ENCODE measurements at places on chromosomes 6 and 20.

GRCh38 chr6:33985313-33985751, 160.6 kb downstream of the GRM4 start:
- DNase-seq = no peak

- no peak for DNase-seq
Measured at GRCh38 chr6:8627085-8627861, 191.9 kb upstream of the SLC35B3 start.

DNA sequence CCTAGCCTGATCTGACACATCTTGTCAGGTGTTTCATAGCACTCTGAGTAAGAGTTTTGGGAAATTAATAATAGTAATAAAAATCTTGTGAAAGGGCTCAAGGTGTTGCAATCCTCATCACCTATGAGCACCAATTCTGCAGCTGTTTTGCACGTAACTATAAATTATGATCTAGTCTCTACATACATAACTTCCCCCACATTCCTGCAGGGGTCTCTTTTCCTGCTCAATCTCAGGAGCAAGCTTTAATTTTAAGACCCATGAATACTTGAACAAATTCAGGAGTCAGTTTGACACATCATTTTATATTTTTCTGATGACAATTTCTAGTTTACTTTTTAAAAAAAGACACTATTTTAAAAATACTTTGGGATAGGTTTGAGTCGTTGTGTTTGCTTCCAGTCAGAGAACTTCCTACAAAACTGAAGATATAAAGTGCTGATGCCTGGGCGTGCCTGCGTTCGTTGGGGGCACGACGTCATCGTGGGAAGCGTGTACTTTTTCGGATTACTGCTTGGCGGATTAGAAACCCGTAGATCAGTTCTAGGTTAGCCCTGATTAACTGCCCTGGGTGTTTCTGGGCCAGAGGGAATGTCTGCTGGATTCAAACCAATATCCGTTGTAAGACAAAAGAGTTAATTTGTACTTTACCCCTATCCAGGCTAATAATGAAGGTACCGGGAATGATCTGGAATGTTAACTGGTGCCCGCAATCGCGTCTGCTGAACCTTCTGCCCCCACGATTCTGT, 1.0 kb upstream of the E2F3 start:
- no peak for DNase-seq

GRCh38 chr6:76351275-76351674, 278.8 kb upstream of the IMPG1 start:
- DNase-seq = no peak

- no peak for DNase-seq
Measured at GRCh38 chr20:44696315-44696714, 18.9 kb upstream of the CCN5 start.

- DNase-seq = no peak
Measured at GRCh38 chr6:26092443-26092842, 5.2 kb downstream of the HFE start.

GRCh38 chr6:19827247-19827646, 9.9 kb upstream of the ID4 start:
- no peak for DNase-seq

DNA sequence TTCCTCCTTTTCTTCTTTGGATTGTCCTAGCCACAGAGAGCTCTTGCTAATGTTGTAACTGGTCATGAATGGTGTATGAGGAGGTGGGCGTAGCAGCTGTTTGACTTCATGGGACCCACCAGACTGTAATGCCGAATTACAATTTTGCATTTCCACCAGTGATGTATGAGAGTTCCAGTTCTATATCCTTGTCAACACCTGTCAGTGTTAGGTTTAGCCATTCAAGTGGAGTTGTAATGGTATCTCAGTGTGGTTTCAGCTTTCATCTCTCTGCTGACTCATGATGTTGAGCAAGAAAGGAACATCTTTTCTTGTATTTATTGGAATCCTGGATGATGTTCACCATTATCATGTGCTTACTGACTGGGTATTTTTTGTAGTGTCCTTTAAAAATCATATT, 5.1 kb downstream of the IGF2R start:
- no peak for DNase-seq

DNA sequence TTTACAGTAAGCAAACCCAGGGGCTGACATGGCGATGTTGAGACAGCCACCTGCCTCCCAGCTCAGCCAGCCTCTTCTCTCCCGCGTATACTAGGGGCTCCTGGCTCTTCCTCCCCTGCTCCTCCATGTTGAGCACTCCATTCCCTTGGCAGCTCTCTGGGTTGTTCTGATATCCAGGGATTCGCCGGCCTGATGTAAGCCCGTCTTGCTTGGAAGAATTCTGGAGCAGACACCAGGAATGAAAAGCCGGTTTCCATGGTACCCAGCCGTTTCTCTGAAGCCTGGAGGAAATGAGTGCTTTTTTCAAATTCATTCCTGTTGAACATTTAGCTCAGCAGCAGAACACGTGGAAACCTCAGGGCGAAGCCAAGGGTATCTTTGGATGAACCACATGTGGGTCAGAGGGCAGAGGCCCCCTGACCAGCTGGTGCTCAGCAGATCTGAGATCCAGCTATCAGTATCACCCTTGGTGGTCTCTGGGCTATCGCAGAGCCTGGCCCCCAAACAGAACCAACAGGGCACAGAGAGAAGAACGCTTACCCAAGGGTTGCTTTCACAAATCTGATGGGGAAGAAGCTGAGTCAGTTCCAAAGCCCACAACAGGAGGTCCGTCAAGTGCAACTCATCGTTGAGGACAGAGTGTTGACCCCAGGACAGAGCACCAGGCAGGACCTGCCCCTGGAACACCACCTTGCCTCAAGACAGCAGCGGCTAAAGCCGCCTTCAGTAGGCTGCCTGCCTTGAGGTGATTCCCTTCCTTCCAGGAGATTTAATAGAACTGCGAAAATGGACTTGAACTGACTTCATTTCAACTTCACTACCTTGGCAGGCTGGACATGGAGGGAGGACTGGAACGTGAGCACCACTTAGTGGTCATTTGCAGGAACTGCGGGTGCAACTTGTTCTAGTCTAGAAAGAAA, 96.1 kb upstream of the RIN2 start:
- peak; percentile 5 for DNase-seq

- no peak for DNase-seq
Measured at GRCh38 chr6:103699769-103700168, 1160.0 kb downstream of the HACE1 start.

GRCh38 chr6:130900913-130901312, 73.7 kb downstream of the SMLR1 start:
- no peak for DNase-seq

- DNase-seq = no peak
Measured at GRCh38 chr20:62304331-62305148, 1.7 kb downstream of the ADRM1 start.

DNA sequence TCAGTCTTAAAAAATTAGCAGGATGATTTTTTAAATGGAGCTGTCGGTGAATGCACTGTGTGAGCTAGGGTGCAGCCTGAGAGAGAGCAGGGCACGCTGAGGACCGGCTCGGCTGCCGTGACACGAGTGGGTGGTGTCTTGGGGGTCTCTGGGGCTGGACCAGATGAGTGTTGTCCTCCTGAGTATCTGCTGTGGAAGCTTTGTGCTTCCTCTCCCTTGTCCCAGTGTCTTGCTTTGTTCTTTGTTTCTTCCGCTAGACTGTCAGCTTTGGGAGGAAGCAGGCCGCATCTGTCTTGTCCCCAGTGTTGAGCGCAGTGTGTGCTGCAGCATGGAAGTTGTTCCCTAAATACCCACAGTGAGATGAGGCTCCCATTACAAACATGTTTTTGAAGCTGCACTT, 89.4 kb downstream of the RTN4IP1 start:
- DNase-seq = no peak

DNA sequence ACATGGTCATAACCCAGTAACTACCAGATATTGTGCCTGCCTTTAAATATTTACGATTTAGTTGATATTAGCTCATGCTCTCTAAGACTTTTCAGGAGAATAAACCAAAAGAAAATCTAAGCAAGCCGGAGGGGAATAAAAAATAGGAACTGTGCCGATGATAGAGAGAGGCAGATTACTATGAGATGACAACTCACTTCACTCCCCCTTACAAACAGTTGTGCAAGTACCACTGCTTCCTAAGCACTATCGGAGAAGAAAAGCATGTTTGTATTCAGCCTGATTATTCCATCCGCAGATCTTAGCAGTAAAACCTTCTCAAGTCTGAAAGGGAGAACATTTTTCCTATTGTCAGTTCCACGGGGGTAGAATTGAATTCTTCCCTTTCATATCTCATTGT, 294.4 kb downstream of the KCNQ5 start:
- DNase-seq = no peak

DNA sequence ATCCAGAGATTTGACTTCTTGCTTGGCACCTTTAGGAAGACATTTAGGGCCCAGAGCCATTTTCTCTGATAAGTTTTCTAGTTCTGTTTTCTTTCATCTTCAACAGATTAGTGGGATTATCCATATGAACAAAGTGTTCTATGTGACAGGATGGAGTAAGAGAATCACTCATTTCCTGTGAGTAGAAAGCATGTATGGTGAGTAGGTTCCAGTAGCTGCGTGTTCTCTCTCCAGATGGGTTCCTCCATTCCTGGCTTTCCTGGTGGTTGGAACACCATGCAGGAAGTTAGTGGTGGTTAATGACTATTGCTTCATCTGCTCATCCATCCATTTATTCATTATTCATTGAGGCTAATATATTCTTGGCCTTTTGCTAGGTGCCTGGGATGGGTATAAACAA, 54.0 kb downstream of the EFCAB8 start:
- DNase-seq = no peak

- no peak for DNase-seq
Measured at GRCh38 chr6:41894366-41895299, 542 bp downstream of the USP49 start.

GRCh38 chr6:125169058-125169457, 15.5 kb downstream of the TPD52L1 start:
- DNase-seq = no peak

DNA sequence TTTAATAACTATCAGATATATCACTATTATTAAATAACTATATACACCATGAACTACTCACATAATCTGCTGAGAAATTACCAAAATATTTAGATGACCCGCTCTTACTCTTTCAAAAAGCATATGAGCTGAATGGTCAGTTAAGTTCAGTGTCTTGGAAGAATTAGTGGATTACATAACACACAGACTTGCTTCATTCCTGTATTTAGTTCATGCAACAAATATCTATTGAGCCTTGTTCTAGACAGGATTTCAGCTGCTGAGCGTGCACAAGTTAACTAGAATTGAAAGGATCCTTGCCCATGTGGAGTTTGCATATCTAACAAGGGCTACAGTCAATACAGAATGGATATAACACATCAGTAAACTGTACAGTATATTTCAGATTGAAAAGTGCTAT, 566.2 kb downstream of the CBLN4 start:
- DNase-seq = no peak

- no peak for DNase-seq
Measured at GRCh38 chr20:17735206-17735804, 35.5 kb downstream of the BANF2 start.

GRCh38 chr6:37783025-37783855, 36.3 kb upstream of the ZFAND3 start:
- no peak for DNase-seq

GRCh38 chr6:142313284-142313683, 11.5 kb downstream of the ADGRG6 start:
- no peak for DNase-seq

- no peak for DNase-seq
Measured at GRCh38 chr6:149482545-149483333, 2.1 kb downstream of the ZC3H12D start.

DNA sequence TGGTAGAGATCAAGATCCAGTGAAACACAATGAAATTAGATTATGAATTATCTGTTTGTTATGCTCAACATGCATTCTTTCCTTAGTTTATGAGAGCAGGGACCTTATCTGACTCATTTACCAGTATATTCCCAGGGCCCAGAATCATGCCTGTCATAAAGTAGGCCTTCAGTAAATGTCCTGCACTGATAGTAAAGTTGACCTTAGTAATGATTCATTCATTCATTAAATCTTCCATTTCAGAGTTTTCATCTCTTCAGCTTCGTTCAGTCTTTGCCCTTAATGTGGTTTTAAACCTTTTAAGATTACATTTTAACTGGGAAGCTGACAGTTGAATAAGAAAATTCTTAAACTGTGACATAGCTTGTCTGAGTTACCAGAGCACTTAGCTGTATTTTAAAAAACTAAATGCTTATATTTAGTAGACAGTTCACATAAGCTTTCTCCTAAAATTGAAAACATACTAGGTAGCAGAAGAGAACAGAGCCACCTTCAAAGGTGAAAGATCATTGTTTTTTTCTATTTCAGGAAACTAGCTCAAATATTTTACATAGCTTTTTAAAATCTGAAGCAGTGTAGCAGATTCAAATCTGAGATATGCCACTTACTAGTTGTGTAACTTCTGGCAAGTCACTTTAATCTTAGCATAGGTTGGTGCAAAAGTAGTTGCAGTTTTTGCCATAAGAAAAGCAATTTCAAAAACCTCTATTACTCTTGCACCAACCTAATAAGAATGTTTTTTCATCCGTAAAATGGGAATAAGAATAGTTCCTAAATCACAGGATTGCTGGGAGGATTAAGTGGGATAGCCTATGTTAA, 41.4 kb downstream of the MCM8 start:
- no peak for DNase-seq

- no peak for DNase-seq
Measured at GRCh38 chr6:92121228-92121627, 1298.1 kb downstream of the EPHA7 start.

DNA sequence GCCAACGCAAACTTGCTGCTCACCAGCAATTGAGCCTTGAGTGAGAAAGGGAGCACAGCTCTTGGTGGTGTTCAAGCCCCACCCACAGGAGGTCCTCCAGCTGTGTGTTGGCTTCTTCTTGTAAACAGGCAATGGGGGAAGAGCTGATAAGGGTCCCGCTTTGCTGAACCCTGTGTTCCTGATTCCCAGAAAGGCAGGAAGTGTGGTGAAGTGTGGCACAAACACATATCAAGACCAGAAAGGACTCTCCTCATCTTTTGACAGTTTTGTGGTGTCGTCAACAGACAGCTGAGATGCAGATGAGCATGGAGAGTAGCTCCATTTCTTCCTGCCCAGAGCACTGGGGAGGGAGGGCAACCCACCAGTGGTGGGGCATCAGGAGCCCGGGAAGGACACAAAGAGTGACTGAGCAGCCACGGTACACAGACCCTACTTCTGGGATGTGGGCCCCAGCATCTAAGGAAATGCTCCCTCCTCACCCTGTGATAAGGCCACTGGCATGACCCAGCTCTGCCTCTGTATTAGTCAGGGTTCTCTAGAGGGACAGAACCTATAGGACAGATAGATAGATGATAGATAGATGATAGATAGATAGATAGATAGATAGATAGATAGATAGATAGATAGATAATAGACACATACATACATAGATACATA, 188.9 kb upstream of the TAB2 start:
- no peak for DNase-seq

- no peak for DNase-seq
Measured at GRCh38 chr6:1247894-1248293, 64.0 kb upstream of the FOXQ1 start.
